ENCODE measurements at places on chromosomes 3 and 15.

- no peak for DNase-seq
Measured at GRCh38 chr3:22506871-22507270, 696.3 kb upstream of the UBE2E2 start.

DNA sequence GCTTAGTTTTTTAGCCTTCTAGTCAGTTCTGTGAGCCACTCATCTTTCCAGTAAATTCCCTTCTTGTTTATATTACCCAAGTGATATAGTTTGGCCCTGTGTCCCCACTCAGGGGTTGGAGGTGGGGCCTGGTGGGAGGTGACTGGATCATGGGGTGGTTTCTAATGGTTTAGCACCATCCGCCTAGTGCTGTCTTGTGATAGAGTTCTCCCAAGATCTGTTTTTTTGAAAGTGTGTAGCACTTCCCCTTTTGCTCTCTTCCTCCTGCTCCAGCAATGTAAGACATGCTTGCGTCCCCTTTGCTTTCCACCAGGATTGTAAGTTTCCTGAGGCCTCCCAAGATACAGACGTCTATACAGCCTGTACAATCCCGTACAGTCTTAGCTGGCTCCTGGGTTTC is 53.7 kb upstream of the INO80 start:
- no peak for DNase-seq

- no peak for DNase-seq
Measured at GRCh38 chr3:52218937-52219650, 6.4 kb downstream of the TLR9 start.

DNA sequence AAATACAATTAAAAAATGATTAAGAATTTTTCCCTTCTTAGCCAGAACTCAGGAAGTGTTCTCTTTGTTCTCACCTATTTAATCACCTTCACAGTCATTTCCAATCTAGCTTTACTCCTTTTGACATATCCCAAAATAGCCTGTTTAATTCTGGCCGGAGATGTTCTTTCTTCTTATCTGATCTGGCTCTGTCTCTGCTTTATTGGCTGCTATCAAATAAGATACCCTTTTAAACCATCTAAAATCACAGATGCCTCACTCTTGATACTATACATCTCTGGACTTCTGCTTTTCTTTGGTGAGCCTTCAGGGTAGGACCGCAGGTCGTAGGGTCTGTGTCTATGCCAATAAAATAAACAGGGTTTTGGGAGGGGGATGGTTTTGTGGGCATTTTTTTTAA is 319.2 kb upstream of the SEMA6D start:
- DNase-seq = no peak

- DNase-seq = no peak
Measured at GRCh38 chr3:62940771-62941563, 65.8 kb upstream of the CADPS start.

DNA sequence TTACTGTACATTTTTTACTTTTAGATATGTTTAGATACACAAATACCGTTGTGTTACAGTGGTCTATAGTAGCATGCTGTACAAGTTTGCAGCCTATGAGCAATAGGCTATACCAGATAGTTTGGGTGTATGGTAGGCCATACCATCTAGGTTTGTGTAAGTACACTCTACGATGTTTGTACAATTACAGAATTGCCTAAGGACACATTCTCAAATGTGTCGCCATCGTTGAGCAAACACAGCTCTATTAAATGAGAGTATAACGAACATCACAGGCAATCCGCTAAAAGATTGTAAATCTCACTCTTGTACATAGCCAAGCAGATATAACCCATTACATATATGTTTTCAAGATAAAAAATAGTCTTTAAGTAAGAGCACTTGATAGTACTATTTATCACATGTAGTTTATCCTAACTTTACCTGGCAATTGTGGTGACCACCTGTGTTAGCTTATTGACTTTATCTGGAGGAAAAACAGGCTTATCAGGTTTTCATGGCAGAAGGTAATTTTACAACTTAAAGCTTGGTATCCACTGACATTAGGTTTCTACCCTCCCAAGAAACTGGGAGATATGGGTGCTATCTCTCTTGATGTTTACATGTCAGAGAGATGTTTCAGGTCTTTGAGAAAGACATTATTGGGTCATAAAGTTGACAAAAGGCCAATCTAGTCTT is 898.7 kb downstream of the NSUN3 start:
- DNase-seq = no peak

GRCh38 chr3:112582244-112582874 is 20.5 kb downstream of the SLC35A5 start:
- peak; percentile 58 for DNase-seq

DNA sequence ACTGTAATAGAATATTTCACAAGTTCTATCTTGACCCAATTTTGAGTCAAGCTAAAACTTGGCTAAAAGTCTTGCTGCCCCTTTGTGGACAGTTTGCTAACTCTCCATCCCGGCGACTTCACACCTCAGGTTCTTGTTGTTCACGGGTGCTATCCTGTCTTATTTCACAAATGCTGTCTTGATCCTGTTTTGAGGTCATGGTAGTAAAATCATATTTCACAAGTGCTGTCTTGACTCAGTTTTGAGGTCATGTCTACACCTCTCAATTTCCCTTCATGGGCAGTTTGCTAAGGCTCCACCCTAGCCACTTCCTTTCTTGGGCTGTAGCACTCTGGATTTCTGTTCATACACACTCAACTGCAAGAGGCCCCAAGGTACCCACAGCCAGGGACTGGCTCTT is 45.0 kb upstream of the GK5 start:
- DNase-seq = no peak

GRCh38 chr3:47578691-47579632 is at the start of gene CSPG5:
Gene CSPG5, minus strand, starts transcription at chr3:47578865. Its CDS starts 172 bp downstream, at chr3:47578693.
- DNase-seq = no peak

GRCh38 chr3:97911459-97911858 is 60.8 kb downstream of the RIOX2 start:
- no peak for DNase-seq

DNA sequence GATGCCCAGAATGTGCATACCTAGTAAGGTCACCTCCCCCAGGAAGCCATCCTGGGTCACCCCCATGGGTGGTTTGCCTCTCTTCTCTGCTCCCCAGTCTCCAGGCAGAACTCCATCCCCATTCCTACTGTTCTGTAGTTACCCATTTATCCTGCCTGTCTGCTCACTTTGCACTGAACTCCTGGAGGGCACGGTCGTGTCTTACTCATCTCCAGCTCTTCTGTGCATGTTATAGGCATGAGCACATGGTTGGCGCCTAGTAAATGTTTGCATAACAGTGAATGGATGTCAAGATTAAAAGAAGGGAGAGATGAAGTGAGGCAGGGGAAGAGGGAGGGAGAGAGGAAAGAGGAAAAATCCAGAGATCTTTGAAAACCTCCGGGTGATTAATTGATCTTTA is 208.4 kb upstream of the TRIM42 start:
- no peak for DNase-seq

DNA sequence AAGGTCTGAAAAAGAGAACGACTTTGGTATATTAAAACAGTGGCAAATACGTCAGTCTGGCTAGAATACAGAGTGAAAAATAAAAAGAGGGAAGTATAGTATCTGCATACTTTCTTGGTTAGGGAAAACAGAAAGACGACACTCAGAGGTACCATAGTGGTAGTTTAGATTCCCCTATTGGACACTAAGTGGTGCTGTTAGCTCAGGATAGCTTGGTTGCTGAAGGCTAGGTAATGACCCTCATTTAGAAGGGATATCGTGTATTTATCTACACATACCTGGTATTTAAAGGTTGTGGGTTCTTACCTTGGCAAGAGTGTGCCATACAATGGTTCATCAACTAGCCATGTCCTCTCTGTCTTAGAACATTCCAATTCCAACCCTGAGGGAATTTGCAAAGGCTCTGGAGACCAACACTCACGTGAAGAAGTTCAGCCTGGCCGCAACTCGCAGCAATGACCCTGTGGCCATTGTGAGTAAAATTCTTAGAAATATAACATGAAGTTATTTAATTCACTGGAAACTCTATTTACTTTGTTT is 31.0 kb downstream of the TMOD2 start:
- peak; percentile 1 for DNase-seq

DNA sequence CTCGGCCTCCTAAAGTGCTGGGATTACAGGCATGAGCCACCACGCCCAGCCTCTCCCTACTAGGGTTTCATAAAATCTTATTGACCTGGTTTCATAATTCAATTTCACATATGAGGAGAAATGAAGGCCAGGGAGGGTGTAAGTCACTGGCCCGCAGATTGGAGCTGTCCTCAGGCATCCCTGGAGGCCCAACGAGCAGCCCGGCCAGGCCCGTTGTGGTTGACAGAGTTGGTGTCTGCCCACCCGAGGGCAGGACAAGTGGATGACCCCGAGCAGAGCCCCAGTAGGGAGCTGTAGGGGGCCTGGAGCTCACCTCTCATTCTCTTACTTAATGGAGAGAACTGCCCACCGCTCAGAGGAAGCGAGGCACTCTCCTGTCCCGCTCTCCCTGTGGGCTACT is 78.9 kb downstream of the CPN2 start:
- DNase-seq = no peak

DNA sequence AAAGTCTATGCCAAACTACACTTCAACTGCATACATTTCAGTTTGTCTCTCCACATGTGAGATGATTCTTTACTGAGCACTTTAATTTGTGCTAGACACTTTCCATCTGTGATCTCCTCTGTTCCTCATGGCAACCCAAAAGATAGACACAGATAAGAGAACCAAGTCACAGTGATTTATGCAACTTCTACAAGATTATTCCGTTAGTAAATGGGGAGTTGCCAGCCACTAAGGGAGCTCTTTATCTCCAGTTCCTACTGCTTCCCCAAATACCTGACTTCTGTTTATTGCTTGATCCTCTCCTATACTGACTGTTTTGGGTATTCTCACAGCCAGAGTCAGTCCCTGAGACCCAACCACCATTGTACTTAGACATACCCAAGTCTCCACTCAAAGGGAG is 24.1 kb upstream of the AKAP13 start:
- DNase-seq = no peak

- no peak for DNase-seq
Measured at GRCh38 chr3:72663429-72663828, 184.8 kb downstream of the SHQ1 start.

DNA sequence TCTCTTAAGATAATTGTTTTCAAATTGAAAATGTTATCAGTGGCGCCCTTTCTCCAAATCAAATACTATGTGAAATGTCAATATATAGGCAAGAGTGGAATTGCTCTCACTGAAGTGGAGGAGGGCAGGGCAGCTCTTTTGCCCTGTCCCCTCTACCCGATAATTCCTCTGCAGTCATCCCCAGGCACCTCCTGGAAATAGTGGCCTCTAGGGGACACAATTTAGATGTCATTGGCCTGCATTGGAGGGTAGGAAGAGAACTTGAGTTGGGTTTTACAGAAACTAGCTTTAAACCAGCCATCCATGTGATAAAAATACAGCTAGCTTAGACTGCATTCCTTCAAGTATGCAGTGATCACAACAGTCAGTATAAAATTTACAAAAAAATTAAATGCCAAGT is 288.9 kb downstream of the EDEM1 start:
- DNase-seq = no peak
